Astrocyte (in vitro differentiated cells and primary cell): ENCODE measurements at places on chromosomes 7 and 10. TPM values are rescaled to one million over a fixed set of nuclear protein-coding genes. Genes with fewer than 3 reads are reported as not detected.

GRCh38 chr7:51102828-51103227, 213.8 kb downstream of the COBL start:
- peak; percentile 12 for DNase-seq

GRCh38 chr7:107622429-107622828, 38.2 kb upstream of the SLC26A4 start:
- DNase-seq, result peak; percentile 69

DNA sequence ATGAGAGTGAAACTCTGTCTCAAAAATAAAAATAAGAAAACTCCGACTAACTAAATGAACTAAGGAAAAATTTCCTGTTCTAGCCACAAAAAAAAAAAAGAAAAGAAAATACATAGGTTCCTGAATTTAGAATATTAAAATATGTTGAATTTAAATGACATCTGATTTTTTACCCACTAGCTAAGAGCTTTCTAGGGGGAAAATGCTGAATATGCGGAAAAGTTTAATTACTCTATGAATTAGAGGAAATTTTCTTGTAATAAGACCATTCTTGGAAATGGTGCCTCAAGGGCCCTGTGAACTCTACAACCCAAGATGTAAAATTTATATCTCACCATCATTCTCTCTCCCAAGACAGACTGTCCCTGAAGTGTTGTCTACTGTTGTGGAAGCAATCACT, 165.0 kb upstream of the CALN1 start:
- DNase-seq, result no peak

- DNase-seq, result no peak
These were observed 545.2 kb downstream of the SORCS1 start for GRCh38 chr10:106619346-106619745.

Gene A1CF
- not detected in 2 replicates for total RNA-seq

DNA sequence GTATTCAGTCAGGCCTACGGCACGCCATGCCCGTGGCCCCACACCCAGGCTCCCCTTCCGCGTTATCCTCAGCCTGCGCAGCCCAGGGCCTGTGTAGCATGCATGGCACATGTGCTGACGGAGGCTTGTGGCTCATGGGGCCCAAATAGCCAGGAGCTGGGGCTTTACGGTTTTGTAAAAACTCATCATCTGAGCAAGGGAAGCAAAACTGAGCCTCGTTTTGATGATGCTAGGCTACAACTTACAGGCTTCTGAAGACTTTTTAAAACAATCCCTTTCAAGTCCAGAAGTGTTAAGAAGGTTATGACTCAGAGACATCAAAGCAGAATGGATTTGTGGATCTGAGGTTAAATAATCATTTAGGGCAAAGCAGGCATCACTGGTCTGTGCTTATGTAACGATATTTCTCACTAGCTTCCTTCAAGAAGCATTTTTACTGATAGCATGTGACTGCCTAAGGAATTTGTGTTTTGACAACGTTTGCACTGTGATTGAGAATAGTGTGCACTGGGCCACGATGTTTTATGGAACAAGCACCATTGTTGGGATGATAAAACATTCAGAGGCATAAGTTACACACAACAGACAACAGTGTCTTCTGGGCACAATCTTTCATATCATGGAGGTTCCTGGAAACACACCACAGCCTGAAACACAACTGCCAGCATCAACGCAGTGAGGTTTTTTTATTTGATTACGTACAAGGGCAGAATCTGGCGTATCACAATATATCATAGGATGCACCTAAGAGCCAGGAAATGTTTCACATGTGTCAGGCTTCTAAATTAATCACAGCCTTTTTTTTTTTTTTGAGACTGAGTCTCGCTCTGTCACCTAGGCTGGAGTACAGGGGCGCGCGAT, 274.3 kb downstream of the CCDC3 start:
- DNase-seq, result peak; percentile 76

DNA sequence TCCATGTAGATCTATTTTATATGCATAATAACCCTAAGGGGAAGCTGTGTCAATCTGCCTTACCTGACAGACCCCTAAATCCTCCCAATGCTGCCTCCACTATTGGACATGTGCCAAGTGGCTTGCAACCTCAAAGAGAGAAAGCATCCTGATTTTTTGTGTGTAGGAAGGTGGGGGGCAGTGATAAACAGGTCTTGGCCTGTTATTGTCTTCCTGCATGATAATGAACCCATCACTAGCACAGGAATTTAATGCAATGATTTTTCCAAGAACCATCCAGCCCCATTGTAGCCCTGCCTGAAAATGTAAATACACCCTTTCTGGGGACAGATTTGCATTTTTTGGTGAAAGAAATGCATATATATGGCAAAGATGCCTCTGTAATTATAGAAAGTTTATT, 850.2 kb downstream of the LRMDA start:
- no peak for DNase-seq

GRCh38 chr10:116208956-116209567, 63.9 kb downstream of the GFRA1 start:
- DNase-seq, result no peak

GRCh38 chr7:11412036-11412435, 420.0 kb downstream of the THSD7A start:
- no peak for DNase-seq
